Stromal cell of bone marrow (primary cell): ENCODE measurements at places on chromosomes 12 and 14.

- DNase-seq, result no peak
Measured at GRCh38 chr14:97776890-97777558, 979.8 kb downstream of the VRK1 start.

DNA sequence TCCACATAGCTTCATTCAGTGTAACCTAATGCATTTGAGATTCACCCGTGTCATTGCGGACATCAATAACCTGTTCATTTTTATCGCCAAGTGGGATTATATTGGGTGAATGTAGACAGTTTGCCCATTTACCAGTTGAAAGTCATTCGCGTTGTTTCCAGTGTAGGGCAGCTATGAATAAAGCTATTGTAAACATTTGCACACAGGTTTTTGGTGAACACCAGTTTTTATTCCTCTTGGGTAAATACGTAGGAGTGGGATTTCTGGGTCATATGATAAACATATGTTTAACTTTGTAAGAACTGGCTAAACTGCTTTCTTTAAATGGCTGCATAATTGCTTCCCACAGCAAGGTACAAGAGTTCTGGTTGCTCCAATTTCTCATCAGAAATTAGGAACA lies 33.6 kb downstream of the C14orf132 start:
- no peak for DNase-seq

- no peak for DNase-seq
Measured at GRCh38 chr14:30790827-30791226, 83.5 kb upstream of the COCH start.

DNA sequence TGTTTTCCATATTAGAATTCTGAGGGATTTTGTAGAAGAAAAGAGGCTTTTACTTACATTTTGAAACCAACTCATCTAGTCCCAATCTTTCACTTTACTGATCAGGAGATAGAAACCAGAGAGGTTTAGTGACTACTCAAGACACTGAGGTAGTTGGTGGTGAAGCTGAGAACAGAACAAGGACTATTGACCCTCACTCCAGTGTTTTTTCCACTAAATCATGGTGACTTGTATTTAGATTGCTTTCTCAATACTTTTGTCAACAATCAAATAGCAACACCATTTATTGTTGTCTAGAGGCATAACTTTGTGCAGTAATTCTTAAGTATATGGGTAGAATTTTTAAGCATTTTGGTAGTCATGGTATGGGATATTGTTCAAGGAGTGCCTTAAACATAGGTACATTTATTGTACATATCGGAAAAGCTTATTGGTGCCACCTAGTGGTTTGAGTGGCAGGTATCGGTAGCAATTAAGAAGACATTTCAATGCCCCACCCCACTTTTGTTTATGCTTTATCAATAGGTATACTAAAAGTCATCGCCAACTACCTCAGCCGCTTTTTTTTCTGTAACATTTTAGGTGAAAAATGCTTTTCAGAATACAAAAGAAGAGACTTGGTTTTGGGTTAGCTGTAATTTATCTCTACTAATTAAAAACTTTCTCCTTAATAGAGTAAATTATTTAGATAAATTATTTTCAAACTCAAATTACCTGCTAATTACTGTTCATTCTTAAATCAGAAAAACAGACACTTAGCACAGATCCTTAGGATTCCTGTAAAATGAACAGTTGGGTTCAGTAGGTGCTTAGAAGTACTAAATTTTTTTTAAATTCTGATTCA lies 47.3 kb upstream of the PAWR start:
- peak; percentile 36 for DNase-seq

DNA sequence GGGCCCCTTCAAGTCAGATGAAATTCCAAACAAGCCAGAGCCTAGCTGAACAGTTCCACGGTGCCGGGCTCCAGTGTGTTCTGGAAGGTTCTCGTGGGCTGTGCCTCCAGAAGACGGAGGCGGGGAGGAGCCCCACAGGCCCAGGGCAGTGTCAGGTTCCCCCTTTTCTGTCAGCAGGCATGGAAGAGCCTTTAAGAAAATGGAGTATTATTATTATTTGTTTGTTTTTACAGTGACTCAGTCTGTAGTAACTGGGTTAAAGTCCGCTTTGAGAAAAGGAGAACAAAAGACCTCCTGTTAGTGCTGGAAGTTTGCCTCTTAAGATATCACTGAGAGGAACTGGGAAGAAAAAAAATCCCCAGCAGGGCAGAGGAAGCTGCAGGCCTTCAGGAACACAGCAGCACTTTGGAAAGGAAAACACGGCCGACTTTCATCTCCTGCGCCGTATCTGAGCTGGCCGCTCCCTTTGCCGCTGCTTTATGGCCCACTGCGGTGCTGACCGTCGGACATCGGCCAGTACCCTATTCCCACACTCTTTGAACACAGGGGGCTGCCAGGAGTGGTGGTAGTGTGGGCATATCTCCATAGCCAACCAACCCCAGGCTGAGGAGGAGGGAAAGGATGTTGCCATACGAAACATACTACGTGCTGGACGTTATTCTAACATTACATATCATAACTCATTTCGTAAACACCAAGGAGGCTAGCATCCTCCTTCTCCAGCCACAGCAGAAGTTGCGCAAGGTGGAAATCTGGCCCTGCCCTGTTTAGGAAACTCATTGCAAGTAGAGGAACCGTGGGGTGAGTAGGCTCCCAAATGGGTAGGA lies 194.0 kb downstream of the ZFP36L1 start:
- peak; percentile 90 for DNase-seq

DNA sequence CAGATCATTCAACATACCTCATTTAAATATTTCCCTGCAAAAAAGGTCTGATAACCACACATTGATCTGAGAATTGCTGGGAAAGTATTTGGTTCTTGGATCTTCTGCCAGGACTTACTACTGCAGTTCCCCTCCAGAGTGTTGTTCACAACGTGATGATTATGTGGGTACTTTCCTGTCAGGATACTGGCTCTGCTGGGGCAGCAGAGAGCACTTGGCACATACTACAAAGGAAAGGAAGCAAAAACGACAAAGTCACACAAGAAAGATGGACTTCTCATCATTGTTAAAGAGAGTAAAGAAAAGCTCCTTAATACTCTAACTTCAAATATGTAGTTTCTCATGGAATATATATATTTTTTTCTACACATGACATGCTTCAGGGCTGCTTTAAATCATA lies 11.5 kb downstream of the GNS start:
- no peak for DNase-seq

GRCh38 chr12:92167075-92167474 lies 21.4 kb upstream of the BTG1 start:
- DNase-seq, result no peak

DNA sequence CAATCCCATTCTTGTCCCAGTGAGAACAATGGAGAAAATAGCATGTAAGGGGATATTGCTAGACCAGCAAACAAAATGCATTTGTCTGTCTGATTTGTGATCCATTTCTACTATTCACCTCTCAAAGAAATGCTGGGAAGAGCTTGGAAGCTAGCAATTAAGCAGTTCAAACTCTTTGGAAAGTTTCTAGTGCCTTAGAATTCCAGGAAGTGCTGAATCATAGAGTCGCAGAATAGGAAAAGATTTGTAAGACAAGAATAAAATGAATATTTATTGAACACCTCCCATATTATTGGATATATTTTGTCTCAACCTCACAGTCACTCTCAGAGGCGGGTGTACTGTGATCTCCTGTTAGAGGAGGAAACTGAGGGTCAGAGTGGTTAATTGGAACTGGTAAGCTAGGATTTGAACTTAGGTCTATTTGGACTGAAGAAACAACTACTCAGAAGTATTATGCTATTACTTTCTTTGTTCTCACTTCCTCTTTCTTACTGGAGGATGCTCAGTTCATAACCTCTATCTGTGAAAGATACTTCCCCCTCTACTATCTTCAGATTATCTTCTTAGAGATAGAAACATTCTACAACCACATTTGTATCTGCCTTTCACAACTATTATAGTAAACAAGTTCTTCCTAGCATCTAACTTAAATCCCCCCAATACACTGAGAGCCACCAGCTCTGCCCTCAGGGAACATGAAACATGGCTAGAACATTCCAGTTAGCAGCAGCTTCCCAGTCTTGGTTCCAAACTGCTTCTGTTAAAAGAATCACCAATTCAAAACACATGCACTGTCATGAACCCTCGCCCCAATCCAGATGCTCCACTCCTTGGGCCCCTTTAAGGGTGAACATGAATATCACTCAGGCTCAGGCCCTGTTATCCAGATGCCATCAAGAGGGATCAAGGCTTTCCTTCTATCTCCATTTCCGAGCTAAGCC lies 64.2 kb downstream of the DRAM1 start:
- DNase-seq, result peak; percentile 21

DNA sequence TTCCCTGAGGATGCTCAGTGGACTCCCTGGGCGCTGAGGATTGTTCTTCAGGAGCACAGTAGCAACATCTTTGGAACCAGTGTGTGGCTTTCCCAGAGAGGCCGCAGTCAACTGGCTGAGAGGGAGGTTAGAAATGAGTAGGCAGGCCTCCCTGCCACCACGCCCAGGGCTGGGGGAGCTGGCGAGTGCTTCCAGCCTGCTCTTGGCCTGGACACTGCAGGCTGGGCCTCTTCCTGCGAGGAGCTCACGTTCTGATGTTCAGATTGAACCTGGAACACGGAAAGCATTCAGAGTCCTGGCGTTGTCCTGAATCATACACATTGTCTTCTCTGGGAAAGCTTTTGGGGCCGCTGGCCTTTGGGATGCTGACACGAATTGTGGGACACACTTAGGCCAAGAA lies 15.6 kb downstream of the TSPAN9 start:
- no peak for DNase-seq

DNA sequence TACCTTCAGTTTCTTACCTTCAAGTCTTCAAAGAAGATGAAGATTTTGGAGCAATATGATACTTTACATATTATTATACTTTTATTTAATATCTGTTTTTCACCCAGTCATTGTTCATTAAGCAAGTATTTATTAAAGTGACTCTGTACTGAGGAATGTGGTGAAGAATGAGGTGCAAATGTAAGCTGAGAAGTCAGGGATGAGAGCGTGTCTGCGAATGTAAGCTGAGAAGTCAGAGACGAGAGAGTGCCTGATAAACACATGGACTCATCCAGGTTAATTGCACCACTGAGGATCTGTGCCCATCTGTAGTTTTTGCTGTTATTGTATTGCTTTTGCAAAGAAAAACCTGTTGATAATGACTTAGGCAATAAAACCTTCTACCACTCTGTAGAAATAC lies 211.9 kb upstream of the FAR2 start:
- DNase-seq, result no peak

GRCh38 chr12:89103831-89104230 lies 248.5 kb downstream of the DUSP6 start:
- peak; percentile 29 for DNase-seq

DNA sequence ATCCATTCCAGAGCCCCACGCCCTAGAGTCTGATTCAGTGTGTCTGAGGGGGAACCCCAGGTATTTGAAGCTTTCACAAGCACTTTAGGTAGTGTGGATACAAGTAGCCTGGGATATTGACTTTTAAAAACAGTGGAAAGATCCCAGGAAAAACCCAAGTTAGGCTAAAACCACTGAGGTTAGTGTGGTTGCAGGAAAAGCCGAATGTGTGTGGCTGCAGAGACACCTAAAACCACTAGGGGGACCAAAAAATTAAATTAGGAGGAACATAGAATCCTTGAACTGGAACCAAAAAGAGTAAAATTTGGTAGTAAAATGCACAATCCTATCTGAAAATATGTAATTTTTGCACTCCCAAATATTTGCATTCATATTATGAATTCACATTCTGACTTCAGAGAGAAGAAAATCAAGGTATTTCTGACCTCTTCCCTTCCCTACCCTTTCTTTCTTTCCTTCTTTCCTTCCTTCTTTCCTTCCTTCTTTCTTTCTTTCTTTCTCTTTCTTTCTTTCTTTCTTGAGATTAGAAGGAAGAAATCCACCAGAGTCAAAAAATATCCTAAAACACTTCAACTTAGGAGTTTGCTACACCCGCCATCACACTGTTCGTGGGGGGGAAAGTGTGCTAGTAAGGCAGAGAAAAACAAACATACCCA lies 37.8 kb downstream of the SLCO1A2 start:
- DNase-seq, result no peak

- no peak for DNase-seq
Measured at GRCh38 chr12:52149651-52150241, 42.1 kb downstream of the KRT80 start.
